H7 (cell line): ENCODE measurements at places on chromosomes 5 and 9.
A peak's percentile ranks its signal among the peaks of the same experiment; 100 is the strongest.

DNA sequence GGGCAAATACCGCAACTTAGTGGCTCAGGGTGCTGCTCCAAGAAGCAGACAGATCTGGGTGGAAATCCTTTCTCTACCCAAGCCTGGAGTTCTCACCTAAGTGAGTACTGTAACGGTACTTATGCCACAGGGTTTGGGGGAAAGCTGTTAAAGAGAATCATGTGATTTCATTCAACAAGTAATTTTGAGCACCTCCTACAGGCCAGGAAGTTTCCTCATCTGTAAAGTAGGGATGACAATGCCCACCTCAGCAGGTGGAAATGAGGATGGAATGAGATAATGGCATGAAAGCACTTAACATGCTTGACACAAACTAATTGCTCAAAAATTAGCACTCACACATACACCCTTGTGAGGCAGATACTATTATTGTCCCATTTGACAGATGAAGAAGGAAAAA, 114.1 kb downstream of the JAKMIP2 start:
- no peak for DNase-seq

DNA sequence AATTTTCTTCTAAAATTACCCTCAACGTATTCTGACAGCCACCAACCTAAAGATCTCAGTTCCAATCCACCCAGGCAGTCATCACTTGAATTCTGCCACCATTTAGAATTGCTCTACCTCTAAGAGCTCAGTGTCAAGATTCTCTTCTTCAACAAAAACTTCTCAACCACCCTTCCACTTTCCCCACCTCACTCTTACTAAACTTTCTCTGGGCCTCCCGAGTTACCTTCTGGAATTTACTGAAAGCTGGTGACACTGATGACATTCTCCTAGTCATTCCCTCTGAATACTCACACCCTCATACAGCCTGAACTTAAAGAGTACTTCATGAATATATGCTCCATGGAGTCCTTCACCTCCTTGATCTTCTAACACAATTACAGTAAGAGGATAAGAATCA, 209.5 kb downstream of the TSSK1B start:
- DNase-seq = no peak

DNA sequence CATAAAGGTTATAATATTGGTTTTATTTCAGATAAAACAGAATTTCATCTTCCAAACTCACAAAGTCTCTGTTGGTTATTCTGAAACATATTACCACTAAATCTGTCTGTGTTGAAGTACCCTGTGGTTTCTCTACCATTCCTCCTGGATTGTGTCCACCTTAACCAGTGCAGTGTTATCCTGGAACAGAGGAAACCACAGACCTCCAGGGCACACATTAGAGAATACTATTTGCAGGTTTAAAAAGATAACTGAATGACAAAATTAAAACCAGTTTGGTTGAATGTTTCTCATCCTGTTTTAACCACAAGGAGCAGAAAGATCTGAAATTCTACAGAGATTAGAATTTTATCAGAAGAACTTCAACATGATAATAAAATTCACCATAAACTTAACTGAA, 251.8 kb downstream of the CWC27 start:
- no peak for DNase-seq

GRCh38 chr5:112227911-112228631, 191.0 kb downstream of the EPB41L4A start:
- DNase-seq = no peak

GRCh38 chr9:107390778-107391177, 98.8 kb downstream of the KLF4 start:
- DNase-seq = no peak

GRCh38 chr5:67283988-67284487, 87.4 kb upstream of the CD180 start:
- no peak for DNase-seq

DNA sequence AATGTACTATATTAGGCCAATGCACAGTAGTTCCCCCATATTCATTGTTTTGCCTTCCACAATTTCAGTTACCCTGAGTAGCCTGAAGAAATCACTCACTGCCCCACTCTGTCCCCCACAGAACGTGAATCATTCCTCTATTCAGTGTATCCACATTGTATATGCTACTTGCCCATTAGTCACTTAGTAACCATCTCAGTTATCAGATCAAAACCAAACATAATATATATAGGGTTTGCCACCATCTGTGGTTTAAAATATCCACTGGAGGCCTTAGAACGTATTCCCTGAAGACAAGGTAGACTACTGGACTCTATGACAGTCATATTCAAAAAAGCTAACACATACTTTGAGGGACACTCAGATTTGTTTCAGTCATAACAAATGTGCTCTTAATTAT, 465.7 kb upstream of the RGMB start:
- DNase-seq = no peak

- no peak for DNase-seq
Measured at GRCh38 chr9:13171261-13171660, 108.2 kb downstream of the MPDZ start.

- DNase-seq = no peak
Measured at GRCh38 chr9:89407070-89407469, 88.8 kb downstream of the SECISBP2 start.

- peak; percentile 73 for DNase-seq
Measured at GRCh38 chr5:61623401-61624069, 291.5 kb downstream of the ZSWIM6 start.

DNA sequence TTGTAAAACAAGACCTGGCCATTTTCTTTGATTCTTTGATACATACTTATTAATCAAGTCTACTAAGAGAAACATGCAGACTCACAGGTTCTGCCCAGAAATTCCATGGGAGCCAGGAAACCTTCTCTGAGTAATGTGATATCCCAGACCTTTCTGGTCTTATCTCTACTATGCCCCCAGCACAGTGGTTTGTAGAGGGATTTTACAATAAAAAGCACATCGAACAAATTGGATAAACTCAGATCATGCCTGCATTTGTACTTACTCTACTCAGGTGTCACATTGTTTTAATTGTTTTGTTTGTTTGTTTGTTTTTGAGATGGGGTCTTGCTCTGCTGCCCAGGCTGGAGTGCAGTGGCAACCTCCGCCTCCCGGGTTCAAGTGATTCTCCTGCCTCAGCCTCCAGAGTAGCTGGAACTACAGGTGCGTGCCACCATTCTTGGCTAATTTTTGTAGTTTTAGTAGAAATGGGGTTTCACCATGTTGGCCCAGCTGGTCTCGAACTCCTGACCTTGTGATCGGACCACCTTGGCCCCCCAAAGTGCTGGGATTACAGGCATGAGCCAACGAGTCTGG, 179.5 kb downstream of the ZNF608 start:
- DNase-seq = no peak

GRCh38 chr9:88766778-88767503, 224.3 kb upstream of the S1PR3 start:
- no peak for DNase-seq

DNA sequence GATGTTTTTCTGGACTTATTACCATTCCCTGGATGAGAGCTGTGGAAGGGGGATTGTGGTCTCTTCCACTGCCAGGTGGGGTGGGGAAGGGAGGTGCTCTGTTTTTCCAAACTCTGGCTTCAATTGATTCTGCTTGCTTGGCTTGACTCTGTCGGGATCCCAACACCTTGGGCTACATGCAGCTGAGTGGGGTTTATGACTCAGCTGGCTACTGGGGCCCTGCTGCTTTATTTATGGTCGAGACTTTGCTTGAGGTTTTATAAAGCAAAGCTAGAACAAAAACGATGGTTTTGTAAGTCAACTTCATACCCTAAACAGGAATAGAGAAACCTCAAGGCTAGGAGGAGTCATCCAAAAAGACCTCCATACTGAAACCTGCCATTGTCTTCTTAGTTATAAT, 76.3 kb downstream of the AOPEP start:
- DNase-seq = no peak

DNA sequence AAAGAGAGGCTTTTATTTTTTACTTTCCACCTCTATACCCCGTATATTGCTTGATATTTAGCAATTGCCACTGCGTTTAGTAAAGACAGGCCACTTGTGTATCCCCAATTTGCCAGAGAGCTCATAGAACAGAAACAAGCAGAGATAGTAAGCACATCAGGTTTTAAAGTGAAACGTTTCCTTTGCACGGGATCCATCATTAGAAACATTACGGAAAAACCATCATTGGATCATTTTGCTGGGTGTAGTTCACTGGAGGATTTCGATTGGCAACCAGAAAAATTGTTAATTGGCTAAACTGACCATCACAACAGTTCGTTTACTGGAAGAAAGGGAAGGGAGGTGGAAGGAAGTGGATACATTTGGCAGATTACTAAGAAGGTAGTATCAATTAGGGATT, 149.4 kb upstream of the STK32A start:
- no peak for DNase-seq

GRCh38 chr9:86763791-86764190, 183.5 kb downstream of the GAS1 start:
- no peak for DNase-seq

GRCh38 chr9:113350937-113351336, 1.6 kb downstream of the BSPRY start:
- no peak for DNase-seq

GRCh38 chr5:150647275-150648251, 7.1 kb downstream of the SYNPO start:
- DNase-seq = no peak

- DNase-seq = no peak
Measured at GRCh38 chr5:144308906-144309670, 138.4 kb downstream of the KCTD16 start.

- no peak for DNase-seq
Measured at GRCh38 chr9:120778758-120779157, 14.5 kb downstream of the FBXW2 start.

DNA sequence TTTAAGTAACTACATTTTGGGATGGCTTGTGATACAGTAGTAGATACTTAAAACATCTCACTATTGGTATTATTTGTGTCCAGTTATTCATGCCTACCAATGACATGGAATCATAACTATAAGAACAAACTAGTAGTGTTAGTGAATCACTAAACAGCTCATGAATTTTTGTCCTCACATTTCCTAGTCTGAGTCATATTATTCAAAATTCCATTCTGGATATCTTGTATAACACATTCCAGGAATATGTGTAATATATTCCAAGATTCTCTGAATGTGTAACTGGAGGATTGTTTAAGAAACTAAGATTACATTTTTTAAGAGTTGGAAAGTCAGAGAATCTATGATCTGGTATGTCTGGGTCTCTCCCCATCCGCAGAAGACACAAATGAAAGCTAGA, 565.3 kb upstream of the ZNF608 start:
- no peak for DNase-seq

GRCh38 chr9:114112778-114113584, 13.9 kb upstream of the KIF12 start:
- DNase-seq = peak; percentile 23
